COR-L47 (cell line): ENCODE measurements at places on chromosomes 13 and 19.

DNA sequence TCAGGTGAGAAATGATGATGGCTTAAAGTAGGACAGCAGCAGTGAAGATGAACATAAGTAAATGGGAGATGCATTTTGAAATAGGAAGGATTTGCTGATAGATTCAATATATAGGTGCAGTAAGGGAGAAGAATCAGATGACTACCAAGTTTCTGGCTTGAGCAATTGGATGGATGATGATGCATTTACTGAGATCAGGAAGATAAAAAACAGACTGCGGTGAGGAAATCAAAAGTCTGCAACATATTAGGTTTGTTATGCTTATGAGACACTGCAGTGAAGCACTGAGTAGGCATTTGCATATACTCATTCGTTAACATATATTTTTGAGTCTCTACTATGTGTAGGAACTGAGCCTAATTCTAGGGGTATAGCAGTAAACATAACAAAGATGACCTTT is 184.2 kb downstream of the LACC1 start:
- DNase-seq, result no peak

DNA sequence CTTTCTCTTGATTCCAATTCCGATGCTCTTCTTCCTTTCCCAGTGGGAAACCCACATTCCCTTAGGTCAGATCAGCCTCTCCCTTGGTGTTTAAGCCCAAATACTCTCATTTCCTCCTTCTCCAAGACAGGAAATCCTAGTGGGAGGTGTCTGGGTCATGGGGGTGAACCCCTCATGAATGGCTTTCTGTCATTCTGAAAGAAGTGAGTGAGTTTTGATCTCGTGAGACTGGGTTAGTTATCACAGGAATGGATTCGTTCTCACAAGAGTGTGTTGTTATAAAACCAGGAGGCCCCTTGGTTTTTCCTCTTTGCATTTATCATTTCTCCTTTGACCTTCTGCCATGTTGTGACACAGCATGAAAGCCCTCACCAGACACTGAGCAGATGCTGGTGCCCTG is 76.2 kb upstream of the MTIF3 start:
- DNase-seq, result no peak

DNA sequence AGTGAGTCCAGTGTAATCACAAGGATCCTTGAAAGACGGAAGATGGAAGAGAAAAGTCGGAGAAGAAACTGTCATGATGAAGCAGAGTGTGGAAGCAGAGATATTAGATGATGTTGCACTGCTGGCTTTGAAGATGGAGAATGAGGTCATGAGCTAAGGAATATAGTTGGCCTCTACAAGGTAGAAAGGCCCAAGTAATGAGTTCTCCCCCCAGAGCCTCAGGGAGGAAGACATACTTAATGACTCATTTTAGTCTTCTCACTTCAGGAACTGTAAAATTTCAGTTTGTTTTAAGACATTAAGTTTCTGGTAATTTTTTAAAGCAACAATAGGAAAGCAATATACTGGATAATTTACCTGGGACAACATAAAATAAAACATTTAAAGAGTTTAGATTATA is 1331.5 kb upstream of the PCDH20 start:
- DNase-seq, result no peak

DNA sequence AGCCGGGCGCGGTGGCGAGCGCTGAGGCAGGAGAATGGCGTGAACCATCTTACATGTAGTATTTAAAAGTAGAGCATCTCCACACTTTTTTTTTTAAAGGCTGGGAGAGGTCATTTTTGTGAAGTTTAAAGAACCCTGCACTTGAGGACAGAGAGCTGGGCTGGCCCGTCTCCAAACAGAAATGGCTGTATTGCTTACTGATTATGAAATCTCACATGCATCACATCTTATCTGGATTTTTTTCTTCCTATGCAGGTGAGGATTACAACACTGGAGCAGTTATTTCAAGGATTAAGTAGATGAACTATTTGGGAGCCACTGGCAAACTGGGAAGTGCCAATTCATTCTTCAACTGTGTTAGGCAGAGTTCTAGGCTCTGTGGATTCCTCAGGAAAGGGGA is 59.5 kb downstream of the TEX26 start:
- no peak for DNase-seq

- DNase-seq, result peak; percentile 96
These were observed 110.5 kb downstream of the KCNRG start for GRCh38 chr13:50125554-50126262.

GRCh38 chr19:12156223-12157058 is at the start of gene ZNF625:
Gene ZNF625 (minus strand): TSS chr19:12156734. CDS start chr19:12156558, 176 bp downstream.
- DNase-seq, result peak; percentile 93
